ENCODE measurements at places on chromosomes 11 and 22.

DNA sequence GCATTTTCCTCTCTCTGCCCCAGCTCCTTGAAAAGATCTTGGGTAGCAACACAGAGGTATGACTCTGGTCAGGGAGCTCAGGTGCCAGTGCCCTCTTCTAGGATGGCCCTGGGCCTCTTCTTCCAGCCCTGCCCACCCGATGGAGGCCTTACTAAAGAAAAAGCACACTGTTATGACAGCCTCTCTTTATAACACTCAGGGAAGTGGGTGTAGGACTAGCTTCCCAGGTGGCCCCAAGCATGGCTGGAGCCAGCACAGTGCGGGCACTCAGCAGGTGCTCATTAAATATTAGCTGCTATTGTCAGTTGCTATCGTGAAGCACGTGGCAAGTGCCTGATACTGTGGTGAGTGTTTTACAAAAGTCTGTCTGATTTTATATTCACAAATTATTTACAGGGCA lies 127.2 kb upstream of the B3GAT1 start:
- no peak for DNase-seq

GRCh38 chr11:70535191-70535971 lies 137.1 kb downstream of the CTTN start:
- DNase-seq, result no peak

DNA sequence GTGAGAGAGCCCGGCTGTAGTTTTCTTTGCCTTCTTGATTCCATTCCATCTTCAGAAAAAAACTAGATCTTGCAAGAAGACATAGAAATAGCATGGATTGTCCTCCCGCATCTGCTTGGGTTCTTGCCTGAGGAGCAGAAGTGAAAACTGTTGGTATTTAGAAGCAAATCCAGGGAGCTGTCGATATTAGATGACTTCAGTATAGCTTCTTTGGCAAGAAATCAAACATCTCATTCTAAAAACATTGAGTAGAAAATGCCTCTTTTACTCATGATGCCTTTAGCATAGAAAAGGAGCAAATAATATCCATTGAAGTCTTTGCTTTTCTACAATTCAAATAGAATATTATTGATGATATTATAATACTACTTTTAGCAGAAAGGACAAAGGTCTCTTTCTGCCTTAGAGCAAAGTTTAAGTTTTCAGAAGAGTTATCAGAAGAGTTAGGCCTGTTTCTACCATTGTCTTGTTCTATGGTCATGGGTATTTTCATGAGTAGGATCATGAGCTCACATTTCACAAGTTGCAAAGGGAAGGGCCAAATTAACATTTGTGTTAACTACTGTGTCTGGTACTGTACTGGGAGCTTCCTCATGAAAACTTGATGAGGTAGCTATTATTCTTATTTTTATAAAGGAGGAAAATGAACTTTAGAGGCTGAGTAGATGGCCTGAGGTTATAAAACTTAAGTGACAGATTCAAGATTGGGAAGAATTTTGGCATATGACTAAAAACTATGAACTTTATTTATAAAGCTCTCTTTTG lies 49.7 kb downstream of the EXT2 start:
- no peak for DNase-seq

GRCh38 chr22:28123989-28124766 lies 205.1 kb upstream of the PITPNB start:
- DNase-seq, result no peak

DNA sequence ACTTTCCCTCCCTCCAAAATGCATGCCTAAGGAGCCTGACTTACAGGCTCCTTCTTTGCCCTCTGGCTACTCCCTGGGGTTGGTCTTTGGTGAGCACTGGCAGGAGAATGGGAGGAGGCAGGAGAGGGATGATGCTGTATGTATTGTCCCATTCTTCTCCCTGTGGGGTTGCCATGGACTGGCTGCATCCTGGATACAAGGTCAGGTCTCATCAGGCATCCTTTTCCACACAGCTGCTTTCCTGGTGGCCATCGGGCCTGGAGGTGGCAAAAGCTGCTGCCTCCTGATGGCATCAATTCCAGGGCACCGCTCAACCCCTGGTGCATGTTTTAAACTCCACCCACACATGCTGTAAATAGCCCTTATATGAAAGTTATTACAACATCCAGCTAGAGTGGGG lies 257.2 kb downstream of the ETS1 start:
- no peak for DNase-seq

GRCh38 chr22:37566903-37567798 lies 6.9 kb downstream of the CDC42EP1 start:
- peak; percentile 98 for DNase-seq

GRCh38 chr22:37059876-37060449 lies 8.4 kb downstream of the KCTD17 start:
- no peak for DNase-seq

DNA sequence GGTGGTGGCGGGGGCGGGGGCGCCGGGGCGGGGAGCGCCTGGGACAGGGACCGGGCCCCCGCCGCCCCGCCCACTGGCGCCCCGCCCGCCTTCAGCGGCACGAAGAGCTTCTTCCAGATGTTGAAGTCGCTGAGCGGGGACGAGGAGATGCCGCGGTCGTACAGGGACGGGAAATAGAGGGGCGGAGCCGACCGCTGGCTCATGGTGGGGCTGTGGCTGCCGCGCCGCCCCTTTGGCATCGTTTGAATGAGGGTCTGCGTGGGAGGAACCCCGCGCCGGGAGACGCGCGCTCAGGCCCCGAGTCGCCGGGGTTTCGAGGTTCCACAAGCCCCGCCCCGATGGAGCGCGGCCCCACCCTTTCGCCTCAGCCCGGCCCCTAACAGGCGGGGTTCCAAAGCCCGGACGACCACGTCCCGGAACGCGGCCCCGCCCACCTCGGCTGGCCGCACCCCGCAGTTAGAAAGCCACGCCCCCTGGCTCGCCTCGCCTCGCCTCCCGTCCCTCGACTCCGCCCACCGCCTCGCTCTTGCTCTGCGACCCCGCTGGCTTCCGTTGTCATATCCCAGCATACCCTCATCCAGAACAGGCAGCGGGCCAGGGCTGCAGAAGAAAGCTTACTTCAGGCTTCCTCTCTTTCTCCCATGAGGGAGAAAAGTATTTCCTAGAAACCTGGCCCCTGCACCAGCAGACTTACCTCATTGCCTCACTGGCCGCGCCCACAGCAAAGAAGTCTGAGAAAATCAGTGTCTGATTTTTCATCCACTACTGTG lies at the start of gene C11orf91:
Gene C11orf91 (minus strand): TSS at position 325 of the 770 bp plus-strand sequence. CDS start 86 bp downstream, at position 239.
- DNase-seq, result peak; percentile 88

DNA sequence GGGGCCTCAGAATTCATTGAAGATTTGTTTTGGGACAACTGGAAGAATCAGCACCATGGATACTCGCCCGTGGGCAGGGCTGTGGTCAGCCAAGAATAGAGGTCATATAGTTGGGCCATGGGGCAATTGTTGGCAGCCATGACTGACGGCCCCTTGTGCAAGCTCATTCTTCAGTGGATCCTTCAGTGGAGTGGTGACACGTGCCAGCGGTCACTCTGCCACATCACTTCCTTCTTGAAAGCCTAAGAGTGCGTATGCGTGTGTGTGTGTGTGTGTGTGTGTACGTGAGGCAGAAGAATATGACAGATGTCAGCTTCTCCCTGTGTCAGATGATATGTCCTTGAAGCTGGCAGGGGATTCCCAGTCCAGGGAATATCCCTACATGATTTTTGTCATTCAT lies 1.8 kb upstream of the IL18BP start:
- DNase-seq, result no peak

- DNase-seq, result no peak
These were observed 7.9 kb upstream of the SPON1 start for GRCh38 chr11:13954591-13954990.

DNA sequence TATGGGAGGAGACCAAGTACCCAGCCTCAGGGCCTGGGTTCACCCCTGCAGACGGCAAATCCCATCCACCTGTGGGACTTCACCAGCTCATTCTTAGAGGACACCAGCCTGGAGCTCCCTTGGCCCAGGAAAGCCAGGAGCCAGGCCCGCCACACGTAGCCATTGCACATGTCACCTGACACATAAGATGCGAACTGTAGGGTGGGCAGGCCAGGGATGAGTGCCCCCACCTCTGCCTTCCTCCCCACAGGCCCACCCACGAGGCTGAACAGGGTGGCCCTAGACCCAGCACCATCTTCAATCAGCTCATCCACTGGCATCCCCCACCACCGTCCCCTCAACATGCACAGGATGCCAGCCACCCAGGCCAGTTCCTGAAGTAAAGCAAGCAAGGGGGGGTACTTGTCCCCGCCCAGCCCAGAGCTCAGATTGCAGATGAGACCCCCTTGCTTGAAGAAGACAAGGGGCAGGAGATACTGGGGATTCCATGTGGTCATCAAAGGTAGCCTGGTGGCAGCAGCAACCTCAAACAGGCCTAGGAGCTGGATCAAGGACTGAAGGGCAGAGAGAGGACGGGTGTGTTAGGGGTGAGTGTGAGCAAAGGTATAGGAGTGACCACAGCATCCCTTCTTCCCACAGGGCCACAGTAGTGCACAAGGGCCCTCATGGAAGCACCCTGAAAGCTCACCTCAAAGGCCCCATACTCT lies 45.6 kb downstream of the IGLL5 start:
- DNase-seq, result no peak

GRCh38 chr22:19143967-19144400 lies 467 bp downstream of the ESS2 start:
- no peak for DNase-seq

- DNase-seq, result no peak
These were observed 170.6 kb downstream of the BARX2 start for GRCh38 chr11:129546266-129546665.

- no peak for DNase-seq
These were observed 851.8 kb upstream of the CCDC90B start for GRCh38 chr11:84137960-84138359.

- no peak for DNase-seq
These were observed 34.8 kb upstream of the VWA5A start for GRCh38 chr11:124080327-124081001.

DNA sequence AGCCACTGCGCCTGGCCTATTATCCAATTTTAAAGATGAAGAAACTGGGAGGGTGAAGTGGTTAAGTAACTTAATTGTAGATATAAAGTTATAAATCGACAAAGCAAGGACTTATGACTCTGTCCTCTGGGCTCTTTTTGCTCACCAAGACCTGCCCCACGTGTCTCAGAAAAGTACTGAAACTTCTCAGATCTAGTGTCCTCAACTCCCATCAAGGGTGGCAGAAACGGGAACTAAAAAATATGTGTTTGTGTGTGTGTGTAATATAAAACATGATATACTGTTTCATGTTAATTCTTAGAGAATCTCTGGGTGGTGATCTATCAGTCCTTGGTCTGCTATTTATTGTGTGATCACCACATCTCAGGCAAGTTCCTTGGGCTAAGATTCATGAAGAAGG lies 104.9 kb downstream of the GAB2 start:
- no peak for DNase-seq

GRCh38 chr11:19802773-19803293 lies 90.2 kb downstream of the NAV2 start:
- DNase-seq, result no peak

DNA sequence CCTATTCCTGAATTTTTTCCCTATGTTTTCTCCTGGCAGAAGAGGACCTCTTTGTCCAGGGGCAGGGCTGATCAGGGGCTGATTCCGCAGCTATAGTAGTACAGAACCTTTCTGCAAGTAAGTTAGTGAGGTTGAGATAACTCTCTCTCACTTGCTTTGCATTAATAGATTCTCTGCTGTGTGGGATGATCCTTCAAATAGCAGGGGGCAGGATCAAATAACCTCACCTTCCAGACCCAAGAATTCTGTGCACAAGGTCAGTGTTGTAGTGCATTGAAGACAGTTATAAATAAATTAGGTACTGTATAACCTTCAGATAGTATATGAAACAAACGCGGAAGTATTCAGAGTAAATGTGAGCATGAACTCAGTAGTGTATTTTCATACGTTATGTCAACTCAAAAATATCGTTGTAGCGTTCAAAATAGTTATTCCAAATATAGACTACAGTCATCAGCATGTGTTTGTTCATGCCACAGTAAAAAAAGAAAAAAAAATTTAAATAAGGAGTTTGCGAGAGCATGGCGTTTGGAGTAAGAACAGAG lies 278 bp downstream of the MMP26 start:
- no peak for DNase-seq

GRCh38 chr11:46380340-46381047 lies 975 bp upstream of the MDK start:
- no peak for DNase-seq

DNA sequence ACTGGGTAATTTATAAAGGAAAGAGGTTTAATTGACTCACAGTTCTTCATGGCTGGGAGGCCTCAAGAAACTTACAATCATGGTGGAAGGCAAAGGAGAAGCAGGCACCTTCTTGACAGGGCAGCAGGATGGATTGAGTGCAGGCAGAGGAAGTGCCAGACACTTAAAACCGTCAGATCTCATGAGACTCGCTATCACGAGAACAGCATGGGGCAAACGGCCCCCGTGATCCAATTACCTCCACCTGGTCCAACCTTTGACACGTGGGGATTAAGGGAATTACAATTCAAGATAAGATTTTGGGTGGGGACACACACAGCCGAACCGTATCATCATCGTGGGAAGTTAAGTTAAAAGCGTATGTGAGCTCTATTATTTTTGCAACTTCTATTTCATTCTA lies 71.4 kb upstream of the SYN3 start:
- DNase-seq, result no peak

DNA sequence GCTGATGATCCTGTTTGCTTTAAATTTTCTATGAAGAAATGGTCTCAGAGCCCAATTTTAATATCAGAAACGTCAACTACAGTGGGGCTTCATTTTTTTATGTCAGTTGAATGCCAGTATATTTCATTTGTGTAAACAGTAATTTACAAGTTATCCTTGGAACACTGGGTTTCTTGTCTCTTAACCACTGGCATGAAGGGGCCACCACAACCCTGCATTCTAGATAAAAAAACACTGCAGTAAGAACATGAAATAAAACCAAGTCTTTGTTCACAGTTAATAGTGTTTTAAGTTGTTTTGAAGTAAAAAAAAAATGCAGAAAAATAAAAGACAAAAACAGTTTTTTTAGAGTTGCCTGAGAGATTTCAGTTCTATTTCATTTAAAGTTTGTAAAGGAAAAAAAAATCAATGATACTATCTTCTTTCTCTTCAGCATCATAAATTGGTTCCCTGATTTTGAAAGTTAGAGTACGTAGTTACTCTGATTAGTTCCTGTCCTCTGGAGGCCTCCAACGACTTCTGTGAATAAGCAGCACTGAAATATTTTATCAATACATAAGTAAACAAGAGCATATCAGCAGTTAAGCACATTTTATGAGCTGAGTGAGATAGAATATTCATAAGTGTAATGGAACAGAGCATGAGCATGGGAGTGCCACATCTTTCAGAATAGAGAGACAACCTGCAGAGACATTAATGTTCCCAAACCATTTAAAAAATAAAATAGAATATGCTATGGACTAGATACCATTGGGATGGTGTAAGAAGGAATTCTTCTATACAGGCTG lies 7.8 kb upstream of the DDI1 start:
- DNase-seq, result no peak

DNA sequence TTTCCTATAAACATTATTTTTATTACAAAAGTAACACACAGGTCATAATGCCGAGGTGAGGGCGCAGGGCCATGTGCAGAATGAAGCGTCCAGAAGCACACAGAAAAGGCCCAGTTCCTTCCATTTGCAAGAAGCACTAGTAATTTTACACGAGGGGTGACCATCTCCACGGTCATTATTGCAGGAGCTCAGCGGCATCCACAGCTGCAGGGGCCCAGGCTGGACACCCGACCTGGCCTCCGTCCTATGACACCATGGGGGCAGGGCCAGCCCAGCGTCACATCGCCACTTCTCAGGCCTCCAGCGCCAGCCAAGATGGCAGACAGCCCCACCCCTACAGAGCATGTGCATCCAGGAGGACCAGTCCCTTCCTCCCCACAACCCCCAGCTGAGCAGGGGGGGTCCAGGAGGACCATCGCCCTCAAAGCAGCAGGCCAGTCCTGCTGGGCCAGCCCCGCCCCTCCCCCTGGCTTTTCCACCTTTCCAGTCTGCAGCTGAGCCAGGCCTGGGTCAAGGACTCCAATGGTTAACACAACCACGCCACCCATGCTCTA lies 3.5 kb downstream of the IGF2 start:
- DNase-seq, result no peak
